Immature natural killer cell (primary cell): ENCODE measurements at places on chromosomes 13 and 19. TPM values are rescaled to one million over a fixed set of nuclear protein-coding genes. Genes with fewer than 3 reads are reported as not detected.
A peak's percentile ranks its signal among the peaks of the same experiment; 100 is the strongest.

ELF1 gene
- polyA plus RNA-seq = 128 TPM

FXYD1 gene
- 0.53 TPM for polyA plus RNA-seq

DNA sequence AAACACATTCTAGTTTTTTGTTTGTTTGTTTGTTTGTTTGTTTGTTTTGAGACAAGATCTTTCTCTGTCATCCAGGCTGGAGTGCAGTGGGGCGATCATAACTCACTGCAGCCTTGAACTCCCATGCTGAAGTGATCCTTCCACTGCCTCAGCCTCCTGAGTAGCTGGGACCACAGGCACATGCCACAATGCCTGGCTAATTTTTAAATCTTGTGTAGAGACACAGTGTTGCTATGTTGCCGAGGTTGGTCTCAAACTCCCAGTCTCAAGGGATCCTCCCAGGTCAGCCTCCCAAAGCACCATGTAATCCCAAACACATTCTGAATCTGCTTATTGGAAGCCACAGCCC lies 15.8 kb downstream of the PLA2G4C start:
- no peaks in the 10 kb centered on the region for H3K4me1 ChIP-seq
- H3K36me3 ChIP-seq = no peaks in the 10 kb centered on the region
- DNase-seq = no peak

CD33 gene
- 3.5 TPM for polyA plus RNA-seq

DNA sequence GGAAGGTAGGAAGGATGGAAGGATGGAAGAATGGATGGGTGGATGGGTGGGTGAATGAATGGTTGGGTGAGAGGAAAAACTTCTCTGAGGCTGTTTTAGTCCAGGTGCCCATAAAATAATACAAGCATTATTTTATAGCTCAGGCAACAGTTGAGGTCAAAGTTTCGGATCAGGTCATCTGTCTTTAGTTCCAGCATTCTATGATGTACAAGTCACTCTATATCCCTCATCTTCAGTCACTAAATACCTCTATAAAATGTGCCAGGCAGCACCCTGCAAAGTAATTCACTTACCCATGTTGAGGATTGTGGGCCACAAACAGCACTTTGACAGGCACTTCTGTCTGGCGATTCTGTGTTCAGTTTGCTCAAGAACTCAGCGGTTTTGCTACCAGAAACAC lies 66.0 kb downstream of the EPSTI1 start:
- H3K4me1 ChIP-seq = peaks cover 15% of the 10 kb centered on the region
- H3K36me3 ChIP-seq = peaks cover 30% of the 10 kb centered on the region
- DNase-seq = no peak
- no peak overlapping the region for H3K27ac ChIP-seq
- H3K27me3 ChIP-seq = peaks cover 2% of the 10 kb centered on the region

DNA sequence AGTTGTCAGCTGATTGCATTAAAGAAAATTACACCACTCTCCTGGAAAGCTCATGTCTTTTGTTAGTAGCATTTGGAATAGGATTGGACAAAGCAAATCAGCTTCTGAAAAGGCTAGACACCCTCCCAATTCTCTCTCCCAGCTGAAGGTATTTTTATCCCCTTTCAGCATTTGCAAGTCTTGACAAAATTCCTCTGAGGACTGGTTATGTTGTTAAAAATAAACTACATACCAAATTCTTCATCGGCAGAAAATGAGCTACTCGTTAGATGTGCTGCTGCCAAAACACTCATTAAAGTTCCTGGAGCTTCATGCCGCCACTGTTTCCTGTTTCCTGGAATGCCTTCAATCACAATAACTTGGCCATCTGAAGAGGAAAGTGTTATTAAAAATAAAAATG lies 37.1 kb downstream of the UTP14C start:
- no peak overlapping the region for H3K4me3 ChIP-seq
- H3K27me3 ChIP-seq = peaks cover 3% of the 10 kb centered on the region
- no peaks in the 10 kb centered on the region for H3K4me1 ChIP-seq
- H3K36me3 ChIP-seq = no peaks in the 10 kb centered on the region

DNA sequence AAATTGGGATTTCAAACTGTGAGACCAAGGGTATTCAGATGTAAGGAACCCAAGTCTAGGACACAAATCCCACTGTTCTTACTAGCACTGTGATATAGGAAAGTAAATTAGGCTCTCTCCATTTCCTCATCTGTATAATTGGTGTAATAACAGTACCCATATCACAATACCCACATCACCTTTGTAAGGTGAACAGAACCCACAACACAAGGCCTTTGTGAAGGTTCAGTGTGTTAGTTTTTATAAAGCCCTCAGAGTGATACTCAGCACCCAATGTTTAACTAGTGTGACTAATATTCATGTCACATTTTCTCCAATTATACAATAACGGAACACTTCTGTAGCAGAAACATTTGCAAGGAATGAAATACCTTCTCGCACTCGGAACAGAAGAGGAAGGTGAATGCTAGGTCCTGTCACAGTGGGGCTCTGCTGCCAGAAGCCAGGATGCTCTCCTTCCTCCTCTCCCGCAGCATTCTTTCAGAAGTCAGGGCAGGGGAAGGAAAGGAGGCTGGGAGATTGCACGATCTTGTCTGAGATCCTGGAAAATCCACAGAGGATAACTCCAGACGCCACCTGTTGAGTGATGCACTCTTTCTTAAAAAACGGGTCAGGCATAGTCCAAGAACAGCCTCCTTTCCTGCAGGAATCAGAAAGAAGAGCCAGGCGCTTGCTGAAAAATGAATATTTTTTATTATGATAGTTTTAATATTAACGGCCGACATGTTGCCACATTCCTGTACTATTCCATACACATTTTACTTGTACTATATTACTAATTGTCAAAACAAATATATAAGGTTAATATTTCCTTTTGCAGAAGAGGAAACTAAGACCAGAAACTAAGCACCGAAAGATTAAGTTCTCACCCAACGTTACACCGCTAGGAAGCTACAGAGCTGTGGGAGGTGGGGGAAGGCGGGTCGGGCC lies 762 bp downstream of the ZNF45 start:
- H3K27me3 ChIP-seq = no peaks in the 10 kb centered on the region
- peak overlapping the region; percentile 96 for H3K27ac ChIP-seq
- peaks cover 32% of the 10 kb centered on the region for H3K36me3 ChIP-seq
- H3K4me1 ChIP-seq = peaks cover 41% of the 10 kb centered on the region
- DNase-seq = no peak
- peak overlapping the region; percentile 95 for H3K4me3 ChIP-seq

- H3K27ac ChIP-seq = no peak overlapping the region
- H3K36me3 ChIP-seq = no peaks in the 10 kb centered on the region
- no peak overlapping the region for H3K4me3 ChIP-seq
- DNase-seq = no peak
- peaks cover 5% of the 10 kb centered on the region for H3K27me3 ChIP-seq
- no peaks in the 10 kb centered on the region for H3K4me1 ChIP-seq
Measured at GRCh38 chr19:41621226-41621625, 5.6 kb downstream of the CEACAM4 start.

GRCh38 chr19:38199340-38199739 lies 24.7 kb downstream of the DPF1 start:
- H3K36me3 ChIP-seq = peaks cover 34% of the 10 kb centered on the region
- no peak for DNase-seq
- H3K4me1 ChIP-seq = peaks cover 5% of the 10 kb centered on the region
- H3K27ac ChIP-seq = no peak overlapping the region
- no peak overlapping the region for H3K4me3 ChIP-seq
